Globus pallidus (tissue), 1 donor: ENCODE measurements at places on chromosomes 5 and 9.

- peak; percentile 47 for DNase-seq
Observed at GRCh38 chr5:170603578-170604565, 100.1 kb downstream of the KCNIP1 start.

DNA sequence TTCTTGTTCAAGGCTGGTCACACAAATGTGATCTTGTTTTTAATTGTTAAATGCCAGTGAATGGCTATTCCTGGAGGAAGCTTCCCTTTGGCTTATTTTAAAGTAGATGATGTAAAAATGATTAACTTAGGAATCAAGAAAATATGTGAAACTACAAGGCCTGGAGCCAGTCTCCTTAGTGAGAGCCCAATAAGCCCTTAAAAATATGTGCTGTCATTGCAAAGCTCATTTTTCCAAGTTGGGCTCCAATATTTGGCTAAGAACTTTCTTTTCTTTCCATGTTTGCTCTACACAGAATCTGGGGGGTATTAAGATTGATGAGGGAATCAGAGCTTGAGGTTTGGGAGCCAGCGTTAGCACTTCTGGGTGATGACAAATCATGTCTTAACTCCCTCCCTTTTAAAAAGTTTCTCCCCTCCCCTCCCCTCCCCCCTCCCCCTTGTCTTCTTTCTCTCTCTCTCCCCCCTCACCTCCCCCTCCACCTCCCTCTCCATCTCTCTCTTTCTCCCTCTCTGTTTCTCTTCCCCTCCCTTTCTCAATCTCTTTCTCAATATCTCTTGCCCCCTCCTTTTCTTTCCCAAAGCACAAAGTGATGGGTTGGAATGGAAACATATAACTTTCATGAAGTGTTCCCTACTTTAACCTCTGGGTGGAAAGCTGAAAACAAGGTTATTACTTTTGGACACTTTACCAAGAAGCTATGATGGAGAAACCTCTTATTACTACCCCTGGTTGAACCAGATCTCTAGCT is 86.0 kb downstream of the FBXL7 start:
- no peak for DNase-seq

GRCh38 chr5:102223542-102224477 is 72.3 kb downstream of the SLCO4C1 start:
- no peak for DNase-seq

DNA sequence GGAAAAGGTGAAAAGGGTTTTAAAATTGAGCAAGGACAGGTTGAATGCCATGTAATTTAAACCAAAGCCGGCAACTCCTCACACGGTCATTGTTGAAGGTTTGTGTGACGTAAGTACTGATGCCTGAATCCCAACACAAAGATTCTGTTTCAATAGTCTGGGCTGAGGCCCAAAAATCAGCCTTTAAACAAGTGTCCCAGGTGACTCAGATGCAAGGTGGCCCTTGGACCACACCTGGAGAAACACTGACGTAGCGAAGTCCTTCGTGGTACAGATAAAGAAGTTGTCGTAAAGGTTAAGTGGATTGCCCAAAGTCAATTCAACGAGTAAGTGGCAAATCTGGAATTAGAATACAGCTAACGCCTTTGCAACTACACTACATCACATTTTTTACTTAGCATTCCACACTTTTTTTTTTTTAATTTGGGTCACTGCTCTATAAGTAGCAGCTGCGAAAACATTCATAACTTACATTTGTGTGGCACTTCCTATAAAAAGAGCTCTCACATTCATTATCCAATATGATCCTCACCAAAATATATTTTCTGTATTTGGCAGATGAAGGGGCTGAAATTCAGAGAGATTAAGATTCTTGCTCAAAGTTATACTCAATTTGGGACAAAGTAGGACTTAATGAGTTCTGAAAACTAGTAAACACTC is 111.3 kb downstream of the LPAR1 start:
- no peak for DNase-seq

GRCh38 chr5:12242950-12243888 is 339.0 kb upstream of the CTNND2 start:
- no peak for DNase-seq

DNA sequence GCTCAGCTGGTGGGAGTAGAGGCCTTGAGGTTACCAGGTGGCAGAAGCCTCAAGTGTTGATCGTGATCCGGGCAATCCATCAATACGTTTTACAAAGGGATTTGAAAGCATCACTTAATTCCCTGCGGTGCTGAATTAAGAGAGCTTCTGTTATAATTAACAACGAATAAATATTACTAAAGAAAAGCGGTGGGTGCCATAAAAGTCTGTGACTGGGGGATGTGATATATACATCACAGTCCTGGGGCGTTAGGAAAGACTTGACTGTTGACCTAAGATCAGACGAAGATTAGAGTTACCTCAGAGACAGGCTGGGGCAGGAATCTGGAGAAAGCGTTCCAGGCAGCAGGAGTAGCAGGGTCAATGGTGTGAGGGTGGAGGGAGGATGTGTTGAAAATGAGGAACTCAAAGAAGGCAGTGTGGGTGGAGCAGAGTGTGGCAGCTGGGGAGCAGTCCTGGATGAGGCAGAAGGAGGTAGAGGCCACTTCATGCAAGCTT is 6.7 kb upstream of the C5orf63 start:
- no peak for DNase-seq

DNA sequence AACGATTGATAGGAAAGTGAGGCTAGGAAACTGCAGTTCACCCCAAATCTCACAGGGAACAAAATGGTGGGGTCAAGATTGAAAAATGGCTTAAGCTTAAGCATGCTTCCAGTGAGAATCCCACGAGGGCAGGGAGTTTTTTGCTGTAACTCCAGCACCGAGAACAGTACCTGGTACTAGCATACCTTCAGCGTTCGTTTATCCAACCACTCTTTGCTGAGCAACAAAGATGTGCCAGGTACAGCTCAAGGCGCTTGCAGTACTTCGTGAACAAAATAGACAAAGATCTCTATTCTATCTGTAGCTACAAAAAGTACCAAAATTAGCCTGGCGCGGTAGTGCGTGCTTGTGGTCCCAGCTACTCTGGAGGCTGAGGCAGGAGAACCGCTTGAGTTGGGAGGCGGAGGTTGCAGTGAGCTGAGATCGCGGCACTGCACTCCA is 778 bp upstream of the PPP6C start:
- DNase-seq, result no peak

DNA sequence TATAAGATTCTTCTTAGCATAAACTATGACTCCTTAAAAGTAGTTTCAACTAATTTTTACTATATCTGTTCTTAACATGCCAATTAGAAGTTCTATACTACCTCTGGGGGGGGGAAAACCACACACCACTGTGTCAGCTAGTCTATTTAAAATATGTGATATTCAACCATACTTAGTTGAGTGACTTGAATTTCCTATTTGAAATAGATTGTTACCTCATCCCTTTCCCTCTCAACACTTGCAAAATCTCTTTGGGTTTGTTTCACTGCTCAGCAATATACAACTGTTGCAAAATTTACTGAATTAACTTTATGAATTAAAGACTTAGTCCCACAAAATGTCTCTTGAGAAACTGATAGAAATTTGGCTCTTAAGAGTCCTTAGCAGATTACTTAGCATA is 151.1 kb upstream of the POU5F2 start:
- DNase-seq, result no peak

GRCh38 chr5:109469896-109470662 is 60.3 kb upstream of the PJA2 start:
- DNase-seq, result no peak

DNA sequence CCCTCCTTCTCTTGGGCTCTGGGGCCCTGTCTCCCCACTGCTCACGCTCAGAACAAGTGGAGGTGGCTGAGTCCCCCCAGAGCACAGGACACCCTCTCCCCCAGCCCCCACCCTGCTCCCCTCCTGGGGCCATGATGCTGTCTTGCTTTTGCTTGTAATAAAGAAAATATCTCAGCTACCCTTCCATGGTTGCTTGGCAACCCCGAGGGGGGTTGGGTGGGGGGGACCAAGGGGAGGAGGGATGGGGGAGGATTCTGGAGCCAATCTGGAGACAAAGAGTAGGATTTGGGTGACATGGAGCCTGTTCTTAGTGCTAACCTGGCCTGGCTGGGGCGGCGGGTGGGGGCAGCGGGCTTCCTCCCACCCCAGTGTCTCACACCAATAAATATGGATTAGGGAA is 16.1 kb upstream of the CERCAM start:
- no peak for DNase-seq

- DNase-seq, result no peak
Observed at GRCh38 chr9:123089040-123089439, 55.6 kb downstream of the GPR21 start.

- DNase-seq, result no peak
Observed at GRCh38 chr9:94912700-94913249, 186.3 kb downstream of the AOPEP start.

DNA sequence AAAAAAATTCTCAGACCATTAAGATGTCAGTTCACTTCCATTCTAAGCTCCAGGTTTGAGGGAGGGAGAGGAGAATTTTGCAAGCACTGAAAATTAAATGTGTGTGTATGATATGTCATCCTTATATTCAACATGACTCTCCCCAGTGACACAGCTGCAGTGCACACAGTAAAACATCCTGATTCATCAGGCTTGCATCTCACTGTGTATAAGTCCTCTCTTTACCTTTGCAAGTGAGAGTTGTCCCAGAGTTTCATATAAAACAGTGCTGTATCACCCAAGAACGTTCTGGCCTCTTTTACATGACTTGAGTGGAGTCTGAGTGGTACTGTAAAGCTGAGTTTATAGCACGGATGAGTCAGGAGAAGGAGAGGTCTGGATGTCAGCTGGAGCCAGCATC is 50.0 kb downstream of the DMRT2 start:
- no peak for DNase-seq

GRCh38 chr5:116446356-116447005 is 128.1 kb downstream of the SEMA6A start:
- DNase-seq, result no peak

DNA sequence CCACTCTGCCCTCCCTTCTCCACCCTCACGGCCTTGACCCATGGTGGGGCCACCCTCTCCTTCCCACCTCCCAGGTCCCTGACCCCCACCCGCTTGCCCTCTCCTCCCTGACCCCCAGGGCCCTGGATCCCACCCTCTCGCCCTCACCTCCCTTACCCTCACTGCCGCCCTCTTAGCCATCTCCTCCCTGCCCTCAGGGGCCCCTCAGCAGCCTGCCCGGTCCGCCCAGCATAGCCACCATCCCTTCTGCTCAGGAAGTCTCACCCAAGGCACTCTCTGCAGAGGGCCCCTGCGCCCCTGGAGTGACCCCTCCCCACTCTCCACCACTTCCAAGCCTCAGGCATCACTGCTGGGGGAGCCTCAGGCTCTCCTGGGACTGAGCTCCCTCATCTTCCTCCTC is 66.3 kb downstream of the MRPL36 start:
- DNase-seq, result no peak

- DNase-seq, result no peak
Observed at GRCh38 chr9:136799079-136799853, 3.1 kb downstream of the CCDC183 start.

DNA sequence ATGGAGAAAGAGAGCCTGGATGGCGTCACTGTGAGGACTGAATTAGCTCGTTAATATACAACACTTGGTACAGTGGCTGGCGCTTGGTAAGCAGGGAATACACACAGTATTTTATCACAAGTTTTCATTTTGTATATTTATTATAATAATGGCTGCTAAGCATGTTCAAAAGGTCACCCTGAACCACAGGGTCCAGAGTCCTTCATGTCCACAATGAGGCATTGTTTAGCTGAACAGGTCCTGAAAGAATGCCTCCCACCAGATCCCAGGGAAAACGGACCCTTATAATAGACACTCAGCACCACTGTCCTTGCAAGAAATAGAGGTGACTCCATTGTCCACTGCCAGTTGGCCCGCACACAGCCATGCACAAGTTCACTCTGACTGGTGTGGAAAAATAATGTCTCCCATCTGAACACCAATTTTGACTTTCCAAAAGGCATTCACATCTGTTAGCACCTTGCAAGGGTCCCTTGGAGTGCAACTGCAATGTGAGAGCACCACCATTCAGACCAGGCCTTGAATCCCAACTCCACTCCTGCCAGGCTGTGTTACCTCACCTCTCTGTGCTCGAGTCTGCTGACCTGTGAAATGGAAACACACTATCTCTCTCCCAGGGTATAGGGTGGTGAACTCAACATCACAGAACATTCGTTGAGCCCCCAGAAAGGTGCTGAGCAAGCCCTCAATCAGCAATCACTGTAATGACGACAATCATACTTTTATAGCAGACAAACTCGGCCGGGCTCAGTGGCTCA is 3.9 kb downstream of the VDAC1 start:
- no peak for DNase-seq

- DNase-seq, result peak; percentile 67
Observed at GRCh38 chr5:128213340-128213739, 129.8 kb downstream of the SLC12A2 start.

DNA sequence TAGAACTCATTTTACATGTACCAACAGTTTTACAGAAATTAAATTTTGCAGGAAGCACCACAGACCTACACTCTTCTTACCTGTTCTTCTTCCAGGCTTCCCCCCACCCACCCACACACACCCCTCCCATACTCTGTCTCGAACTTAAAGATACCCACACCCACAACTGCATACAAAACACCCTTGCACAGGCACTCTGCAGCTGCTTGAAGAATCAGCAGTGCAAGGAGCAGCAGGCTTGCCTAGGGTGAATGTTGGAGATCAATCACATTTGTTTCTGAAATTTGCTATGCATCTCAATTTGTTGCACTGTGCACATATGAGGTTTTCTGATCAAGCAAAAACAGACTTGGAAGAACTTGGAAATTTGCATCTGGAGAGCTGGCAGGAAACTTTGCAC is 77.5 kb upstream of the TGFBR1 start:
- DNase-seq, result no peak

DNA sequence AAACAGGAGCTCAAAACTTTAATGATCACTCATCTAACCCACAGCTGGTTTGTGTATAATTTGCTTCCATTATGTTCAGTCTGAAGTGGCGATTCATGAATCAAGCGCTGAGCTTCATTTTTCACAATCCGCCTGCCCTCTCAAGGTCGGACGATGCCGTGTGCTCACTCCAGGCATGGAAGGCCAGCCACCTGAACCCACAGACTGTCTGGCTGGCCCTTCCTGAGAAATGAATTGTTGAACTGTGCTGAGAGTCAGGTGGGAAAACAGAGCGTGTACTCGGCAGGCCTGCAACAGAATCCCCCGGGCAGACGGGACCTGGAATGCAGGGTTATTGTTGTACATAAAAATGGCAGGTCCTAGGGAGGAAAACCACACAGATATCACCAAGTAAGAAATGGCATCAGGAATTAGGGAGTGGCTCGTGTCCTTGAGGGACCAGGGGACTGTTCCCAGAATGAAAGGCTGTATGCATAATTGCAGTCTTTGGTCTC is 375.7 kb downstream of the IRX2 start:
- DNase-seq, result no peak

GRCh38 chr5:61262080-61262479 is 70.0 kb upstream of the ZSWIM6 start:
- DNase-seq, result no peak

GRCh38 chr5:169670769-169671525 is 33.9 kb downstream of the DOCK2 start:
- no peak for DNase-seq

DNA sequence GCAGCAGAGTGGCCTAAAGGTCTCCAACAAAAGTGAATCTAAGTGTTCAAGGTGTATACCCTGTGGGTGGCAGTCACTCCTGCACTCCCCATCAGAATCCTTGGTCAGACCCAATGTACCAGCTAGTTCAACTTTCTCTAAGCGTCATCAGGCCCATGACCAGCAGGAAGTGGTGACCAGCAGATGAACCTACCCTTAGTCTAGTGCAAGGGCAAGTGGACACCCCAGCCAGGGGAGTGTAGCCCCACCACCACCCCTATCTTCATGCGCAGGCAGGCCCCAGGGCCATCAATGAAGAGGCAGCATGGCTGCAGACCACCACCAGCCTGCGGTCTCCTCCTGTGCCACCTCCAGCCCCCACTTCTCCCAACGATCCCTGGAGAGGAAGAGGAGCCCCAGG is 213.1 kb downstream of the AGTPBP1 start:
- no peak for DNase-seq
